Activated naive CD4-positive, alpha-beta T cell treated with anti-CD3 and anti-CD28 coated beads, Interleukin-2, amount 10 ng/mL, durations not matched to agents 7 days and 5 days (primary cell): ENCODE measurements at places on chromosomes 2 and 18.

GRCh38 chr2:238912228-238912915, 64.5 kb downstream of the TWIST2 start:
- no peak for DNase-seq

GRCh38 chr18:76522122-76522503, 27.1 kb upstream of the ZNF516 start:
- DNase-seq = no peak

DNA sequence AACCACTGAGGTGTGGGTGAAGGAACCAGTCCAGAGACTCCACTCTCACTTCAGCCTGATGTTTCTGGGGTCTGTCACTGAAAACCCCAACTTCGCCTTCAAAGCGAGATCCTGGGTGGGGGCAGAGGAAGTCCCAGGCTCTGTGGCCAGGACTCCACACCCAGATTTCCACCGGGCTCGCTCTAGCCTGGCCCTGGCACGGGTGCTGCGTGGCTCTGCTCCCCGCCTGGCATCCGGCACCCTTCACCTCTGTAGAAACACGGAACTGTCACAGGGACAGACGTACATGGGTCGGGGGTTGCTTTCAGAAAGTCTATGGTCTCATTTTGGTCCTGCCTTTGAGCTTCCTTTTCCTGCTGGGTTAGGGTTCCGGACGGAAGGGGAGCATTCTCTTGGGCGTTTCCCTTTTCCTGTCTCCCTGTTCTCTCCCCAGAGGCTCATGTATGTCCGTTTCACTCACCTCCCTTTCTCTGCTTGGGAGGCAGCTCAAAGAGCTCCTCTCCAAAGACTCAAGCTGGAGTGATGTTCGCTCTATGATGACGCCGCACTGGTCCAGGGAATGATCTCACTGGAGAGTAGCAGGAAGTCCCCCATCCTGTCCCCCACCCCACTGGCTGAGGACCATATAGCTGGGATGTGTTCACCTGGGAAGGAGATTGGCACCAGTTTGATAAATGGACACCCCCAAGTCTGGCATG, 41.5 kb downstream of the ODC1 start:
- no peak for DNase-seq

GRCh38 chr2:3442185-3442584, 62.7 kb downstream of the TRAPPC12 start:
- DNase-seq = no peak

DNA sequence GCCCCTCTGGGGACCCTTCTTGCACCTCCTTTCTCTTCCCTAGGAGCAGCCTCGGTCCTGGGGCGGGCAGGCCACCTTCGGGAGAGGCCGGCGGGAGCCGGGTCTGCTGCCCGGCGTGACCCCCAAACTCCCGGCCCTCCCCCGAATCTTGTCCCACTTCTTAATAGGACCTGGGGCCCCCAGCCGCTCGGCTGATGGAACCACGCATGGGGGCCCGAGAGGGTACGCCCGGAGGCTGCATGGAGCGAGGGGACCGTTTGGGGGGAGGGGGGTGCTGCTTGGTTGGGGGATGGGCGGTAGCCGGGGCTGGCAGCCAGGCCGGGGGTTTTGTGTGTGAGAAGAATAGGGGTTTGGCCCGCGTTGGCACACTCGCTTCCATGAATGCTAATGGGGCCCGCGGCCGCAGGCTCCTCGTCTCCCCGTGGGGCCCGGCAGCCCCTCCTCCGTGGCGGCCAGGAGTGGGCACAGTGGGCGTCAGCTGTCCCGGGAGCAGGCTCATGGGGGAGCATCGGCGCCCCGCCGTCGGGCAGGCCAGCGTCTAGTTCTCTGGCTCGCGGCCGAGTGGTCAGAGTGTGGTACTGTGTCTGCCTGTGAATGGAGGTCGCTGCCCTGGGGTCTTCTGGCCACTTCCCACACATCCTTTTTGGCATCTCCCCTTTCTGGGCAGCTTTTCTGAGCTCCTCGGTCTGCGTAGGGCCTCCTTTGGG, 1.0 kb downstream of the GAREM2 start:
- no peak for DNase-seq

- no peak for DNase-seq
Observed at GRCh38 chr2:19114754-19115231, 243.6 kb downstream of the OSR1 start.

- no peak for DNase-seq
Observed at GRCh38 chr2:98357849-98358248, 11.6 kb downstream of the CNGA3 start.

GRCh38 chr2:8251291-8251690, 430.6 kb upstream of the ID2 start:
- DNase-seq = no peak

DNA sequence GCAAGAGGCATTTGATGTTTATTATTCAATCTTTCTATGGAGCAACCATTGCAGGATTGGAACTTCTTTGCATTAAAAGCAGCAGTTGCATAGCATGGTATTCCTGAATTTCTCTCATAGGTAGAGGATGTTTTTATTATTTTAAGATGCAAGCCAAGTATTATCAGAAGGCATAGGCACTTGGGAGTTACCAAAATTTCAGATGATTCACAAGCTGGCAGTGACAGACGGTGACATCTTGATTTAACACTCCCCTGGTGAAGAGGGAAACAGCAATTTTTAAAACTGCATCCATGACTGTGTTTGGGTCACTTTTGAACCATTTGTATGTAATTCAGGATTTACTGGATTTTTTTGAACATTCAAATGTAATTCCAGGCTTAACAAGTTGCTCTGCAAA, 654.3 kb downstream of the SLC4A3 start:
- DNase-seq = no peak

- no peak for DNase-seq
Observed at GRCh38 chr18:58258692-58259342, 214.8 kb downstream of the NEDD4L start.

DNA sequence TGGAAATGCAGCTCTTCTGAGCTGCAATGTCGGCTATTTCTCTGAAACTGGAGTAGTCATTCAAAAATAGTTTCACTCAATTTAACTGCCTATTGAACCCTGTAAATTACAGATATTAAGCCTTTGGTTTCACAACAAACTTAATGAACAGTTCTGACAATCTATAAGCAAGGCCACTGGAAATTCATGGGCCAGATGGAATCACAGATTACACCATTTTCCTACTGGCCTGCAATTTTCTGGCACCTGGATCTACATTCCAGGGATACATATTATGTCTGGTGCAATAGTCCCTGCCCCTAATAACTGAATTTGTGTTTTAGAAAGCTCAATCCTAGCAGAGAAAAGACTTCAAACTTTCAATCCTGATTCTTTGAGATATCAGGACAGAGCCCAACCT, 551.7 kb downstream of the RNF144A start:
- DNase-seq = no peak
